ENCODE measurements at places on chromosomes 3 and 15.
A peak's percentile ranks its signal among the peaks of the same experiment; 100 is the strongest.

DNA sequence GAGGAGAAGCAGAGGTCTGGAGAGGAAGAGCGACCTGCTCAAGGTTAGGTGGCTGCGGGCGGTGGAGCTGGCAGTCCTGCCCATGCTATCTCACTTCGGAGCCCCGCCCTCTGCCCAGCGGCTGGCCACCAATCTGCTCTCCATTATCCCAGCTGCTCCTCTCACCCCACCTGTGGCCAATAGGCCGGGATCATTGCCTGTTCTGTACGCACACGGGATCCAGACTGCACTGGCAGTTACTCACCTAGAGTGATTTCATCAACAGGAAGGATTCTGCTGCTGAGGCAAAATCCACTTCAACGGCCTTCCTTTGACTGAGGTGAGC, 100.6 kb downstream of the TLE3 start:
- DNase-seq = peak; percentile 84

GRCh38 chr15:68900027-68900426, 30.3 kb upstream of the SPESP1 start:
- DNase-seq = peak; percentile 67

- no peak for DNase-seq
Observed at GRCh38 chr15:67180514-67181191, 73.8 kb downstream of the AAGAB start.

- DNase-seq = no peak
Observed at GRCh38 chr3:6928064-6928463, 67.1 kb downstream of the GRM7 start.

DNA sequence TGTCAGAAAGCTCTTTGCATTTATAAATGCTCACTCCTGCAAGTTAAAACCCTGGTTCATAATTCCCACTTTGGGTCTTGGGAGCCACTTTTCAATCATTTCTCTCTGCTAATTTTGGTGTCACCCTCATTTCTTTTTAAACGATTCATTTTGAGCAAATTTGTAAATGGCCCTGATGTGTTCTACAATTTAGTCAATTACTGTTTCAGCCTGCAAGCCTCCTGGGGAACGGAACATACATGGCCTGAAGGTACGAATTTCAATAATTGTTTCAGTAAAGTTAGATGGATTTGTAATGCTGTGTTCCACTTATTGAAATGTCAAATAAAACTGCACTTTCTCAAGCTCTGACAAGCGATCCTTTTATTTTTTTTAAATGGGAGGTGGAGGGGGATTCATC, 43.2 kb downstream of the MAP2K5 start:
- DNase-seq = no peak

DNA sequence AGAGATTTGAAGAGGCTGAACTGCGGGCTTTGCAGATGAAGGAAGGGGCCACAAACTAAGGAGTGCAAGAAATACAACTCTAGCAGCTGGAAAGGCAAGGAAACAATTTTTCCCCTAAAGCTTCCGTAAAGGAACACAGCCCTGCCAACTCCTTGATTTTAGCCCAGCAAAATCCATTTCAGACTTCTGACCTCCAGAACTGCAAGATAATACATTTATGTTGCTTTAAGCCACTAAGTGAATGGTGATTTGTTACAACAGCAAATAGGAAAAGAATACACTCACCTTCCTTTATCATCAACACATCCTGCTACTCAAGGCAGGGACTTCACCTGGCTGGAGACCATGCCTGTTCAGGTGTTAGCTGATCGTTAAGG, 119.3 kb upstream of the NR2E3 start:
- no peak for DNase-seq

DNA sequence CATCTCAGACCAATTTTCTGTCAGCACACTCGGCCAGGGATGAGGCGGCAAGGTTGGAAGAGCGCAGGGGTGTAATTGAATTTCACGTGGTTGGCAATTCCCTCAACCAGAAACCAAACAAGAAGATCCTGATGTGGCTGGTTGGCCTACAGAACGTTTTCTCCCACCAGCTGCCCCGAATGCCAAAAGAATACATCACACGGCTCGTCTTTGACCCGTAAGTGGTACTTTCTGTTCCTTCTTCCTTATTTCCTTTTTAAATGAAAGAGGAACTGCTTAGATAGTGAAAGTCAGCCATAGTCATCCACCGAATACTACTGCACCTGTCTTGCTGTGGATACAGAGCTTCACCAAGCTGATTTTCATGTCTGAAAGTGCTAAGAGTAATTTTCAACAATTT, 60.1 kb downstream of the SGO1 start:
- no peak for DNase-seq

DNA sequence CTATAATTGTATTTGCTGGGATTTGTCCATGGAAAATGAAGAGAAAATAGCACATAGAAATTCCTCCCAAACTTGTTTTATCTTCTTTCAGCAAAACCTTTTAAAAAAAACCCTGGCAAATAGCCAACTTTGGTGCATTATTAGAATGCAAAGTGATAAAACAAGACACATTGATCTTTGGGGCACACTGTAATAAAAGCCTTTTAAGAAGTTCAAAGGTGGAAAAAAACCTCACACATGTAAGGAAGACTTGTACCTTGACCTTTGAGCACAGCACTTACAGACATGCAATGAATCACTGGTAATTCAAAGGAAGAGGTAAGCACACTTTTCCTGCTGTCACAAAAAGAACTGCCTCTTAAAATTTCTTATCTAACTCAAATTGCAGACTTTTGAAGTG, 8.0 kb upstream of the MORC1 start:
- peak; percentile 88 for DNase-seq

DNA sequence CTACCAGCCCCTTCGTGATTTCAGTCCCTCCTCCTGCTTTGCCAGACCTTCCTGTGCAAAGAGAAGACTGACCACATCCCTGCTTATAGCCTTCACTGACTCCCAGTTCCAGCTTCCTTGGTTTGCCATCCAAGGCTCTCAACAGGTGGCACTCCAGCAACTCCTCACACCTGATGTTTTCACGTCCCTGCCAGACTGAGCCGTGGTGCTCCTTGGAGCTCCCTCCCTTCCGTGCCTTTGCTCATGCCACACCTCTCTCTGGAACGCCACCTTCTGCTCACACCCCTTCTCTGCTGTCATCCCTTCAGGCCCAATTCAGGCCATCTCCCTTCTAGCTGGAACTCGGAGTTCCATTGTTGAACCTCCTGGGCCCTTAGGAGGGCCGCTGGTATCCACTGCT, 12.0 kb downstream of the CHCHD6 start:
- DNase-seq = no peak

DNA sequence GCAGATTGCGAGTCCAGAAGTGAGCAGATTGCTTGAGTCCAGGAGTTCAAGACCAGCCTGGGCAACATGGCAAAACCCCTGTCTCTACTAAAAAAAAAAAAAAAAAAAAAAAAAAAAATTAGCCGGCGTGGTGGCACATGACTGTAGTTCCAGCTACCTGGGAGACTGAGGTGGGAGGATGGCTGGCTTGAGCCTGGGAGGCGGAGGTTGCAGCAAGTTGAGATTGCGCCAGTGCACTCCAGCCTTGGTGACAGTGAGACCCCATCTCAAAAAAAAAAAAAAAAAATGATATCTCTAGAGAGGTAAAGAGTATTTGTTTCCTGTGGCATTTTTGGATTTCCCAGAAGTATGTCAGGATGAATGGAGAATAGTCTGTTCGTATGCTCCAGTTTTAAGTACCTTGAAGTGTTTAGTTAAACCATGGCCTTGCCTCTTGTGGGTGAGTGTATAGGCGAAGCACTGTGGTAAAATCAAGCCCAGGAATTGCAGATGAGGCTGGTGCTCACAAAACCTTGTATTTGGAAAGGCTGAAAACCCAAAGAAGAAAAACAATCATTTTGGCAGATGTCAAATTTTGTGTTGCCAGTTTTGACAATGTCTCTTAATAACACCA, 5.9 kb downstream of the CACNA1D start:
- no peak for DNase-seq

DNA sequence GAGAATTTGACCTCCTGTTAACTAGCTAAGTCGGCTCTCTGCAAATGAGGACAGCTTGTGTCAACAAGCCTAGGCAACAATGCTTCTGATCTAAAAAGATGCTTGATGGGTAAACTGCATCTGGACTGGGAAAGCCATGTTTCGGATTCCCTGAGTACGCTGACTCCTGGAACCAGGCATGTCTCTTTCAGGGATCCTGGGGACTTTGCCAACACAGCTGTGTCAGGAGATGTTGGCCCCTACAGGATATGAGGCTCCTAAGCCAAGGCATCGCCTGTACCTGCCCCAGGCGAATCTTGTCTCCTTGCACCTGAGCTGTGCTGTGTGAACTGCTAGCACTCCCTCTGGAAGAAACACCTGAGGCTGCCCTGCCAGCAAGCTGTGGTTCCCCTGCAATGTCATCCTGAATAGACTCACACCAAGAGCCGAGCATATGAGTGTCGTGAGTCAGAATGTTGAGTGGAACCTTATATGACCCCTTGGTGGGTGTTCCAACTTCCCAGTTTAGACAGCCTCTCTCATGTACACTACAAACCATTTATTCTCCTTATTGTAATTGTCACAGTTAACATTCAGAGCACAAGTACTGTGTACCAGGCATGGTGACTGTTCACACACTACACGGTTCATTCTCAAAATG, 17.0 kb downstream of the EOGT start:
- no peak for DNase-seq

DNA sequence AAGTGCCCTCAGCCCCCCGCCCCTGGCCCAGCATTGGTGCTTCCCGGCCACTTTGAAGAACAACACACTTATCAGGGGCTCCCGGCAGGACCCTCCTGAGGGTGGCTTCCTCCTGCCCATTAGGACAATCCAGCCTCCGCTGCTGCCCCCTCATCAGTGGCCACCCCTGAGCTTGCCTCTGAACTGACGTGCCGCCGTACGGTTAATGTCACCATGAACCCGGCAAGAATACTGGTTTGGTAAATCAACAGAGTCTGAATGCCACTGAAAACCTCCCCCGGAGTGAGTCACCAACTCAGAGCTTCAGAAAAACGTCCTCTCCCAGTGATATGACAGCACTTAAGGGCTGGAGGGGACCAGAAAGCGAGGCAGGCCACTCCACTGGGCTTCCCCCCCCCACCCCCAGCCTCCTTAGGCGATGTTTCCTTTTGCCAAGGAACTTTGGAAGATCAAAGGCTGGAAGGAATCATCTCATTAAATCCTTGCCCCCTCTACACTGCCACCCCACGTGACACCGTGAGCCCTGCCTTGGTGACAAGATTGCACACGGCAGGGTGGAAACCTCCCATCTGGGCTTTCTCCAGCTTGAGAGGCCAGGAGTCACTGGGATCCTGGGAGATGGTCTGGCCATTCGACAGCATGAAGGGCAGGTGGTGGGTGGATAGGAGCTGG, 142.1 kb downstream of the NUP210 start:
- no peak for DNase-seq

DNA sequence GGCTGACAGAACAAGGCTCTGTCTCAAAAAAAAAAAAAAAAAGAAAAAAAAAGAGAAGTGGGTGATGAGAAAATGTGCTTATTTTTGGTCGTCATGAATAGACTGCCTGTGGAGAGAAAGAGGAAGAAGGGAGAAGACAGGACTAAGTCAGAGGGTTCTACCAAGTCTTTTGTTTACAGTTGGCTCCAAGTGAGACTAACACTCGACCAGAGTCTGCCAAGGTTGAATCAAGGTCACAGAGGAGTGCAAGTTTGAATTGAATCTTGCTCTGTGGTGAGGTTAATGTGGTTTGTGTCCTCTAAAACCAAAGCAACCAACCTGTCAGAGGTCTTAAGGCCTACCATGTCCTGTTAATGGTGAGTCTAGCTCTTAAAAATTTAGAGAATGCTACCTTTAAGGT, 334.1 kb upstream of the GRM7 start:
- no peak for DNase-seq

DNA sequence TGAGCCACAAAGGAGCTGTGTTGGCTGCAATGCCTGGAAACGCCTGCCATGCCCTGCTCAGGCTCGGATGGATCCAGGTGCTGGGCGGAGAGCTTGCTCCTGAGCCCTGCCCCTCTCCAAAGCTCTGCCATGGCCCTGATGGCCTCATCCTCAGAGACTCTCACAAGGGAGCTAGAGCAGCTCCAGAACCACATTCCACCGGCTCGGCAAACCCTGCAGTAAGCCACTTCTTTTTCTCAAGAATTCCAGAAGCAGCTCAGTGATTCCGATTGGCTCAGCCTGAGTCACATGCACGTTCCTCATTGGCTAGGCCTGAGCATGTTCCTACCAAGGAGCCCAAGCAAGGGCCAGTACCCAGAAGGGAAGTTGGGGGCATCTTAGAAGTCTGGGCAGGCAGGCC, 24.8 kb downstream of the TPRA1 start:
- DNase-seq = no peak

DNA sequence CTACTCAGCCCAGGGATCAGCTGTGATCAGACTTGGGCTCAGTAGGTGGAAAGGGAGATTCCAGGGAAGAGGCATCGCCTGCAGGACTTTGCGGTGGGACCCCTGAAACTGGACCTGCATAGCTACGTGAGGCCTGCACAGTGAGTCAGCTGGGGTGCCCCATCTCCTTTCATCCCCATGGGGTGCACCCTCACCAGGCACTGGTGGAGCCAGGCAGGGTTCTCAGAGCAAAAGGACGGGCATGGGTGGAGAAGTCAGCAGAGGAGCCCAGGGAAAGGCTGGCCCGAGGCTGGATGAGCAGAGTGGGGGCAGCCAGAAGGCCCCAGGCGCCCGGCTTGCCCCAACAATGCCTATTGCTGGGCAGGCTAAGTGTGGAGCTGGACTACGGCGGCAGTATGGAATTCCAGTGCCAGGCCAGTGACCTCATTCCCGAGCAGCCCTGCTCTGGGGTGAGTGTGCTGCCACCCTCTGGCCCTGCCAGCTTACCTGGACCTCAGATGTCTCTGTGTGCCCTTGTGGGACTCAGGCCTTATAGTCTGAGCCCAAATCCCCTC, 19.7 kb downstream of the ACAA1 start:
- DNase-seq = no peak

- peak; percentile 33 for DNase-seq
Observed at GRCh38 chr3:42032693-42033349, 58.3 kb upstream of the TRAK1 start.

GRCh38 chr15:84681831-84682230, 23.8 kb upstream of the NMB start:
- DNase-seq = no peak

GRCh38 chr15:90205886-90206285, 4.8 kb downstream of the SEMA4B start:
- no peak for DNase-seq

DNA sequence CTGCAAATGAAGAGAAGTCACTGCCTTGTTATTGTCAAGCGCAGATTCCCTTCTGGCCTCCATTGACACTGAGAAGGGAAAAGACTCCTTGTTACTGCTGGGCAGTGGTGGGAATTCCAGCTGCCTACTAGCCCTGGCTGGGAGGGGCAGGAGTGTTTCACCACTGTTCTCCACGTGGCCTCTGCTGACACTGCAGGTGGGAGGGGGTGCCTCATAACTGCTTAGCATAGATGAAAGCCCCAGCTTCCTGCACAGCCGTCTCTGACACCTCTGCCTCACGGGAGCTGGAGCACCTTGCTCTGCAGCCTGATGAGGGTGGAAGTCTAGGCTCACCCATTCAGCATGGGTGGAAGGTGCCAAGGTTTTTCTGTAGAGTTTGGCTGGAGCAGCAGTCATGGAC, 52.1 kb downstream of the TM2D3 start:
- peak; percentile 54 for DNase-seq
